ENCODE measurements at places on chromosomes 1 and 21.

DNA sequence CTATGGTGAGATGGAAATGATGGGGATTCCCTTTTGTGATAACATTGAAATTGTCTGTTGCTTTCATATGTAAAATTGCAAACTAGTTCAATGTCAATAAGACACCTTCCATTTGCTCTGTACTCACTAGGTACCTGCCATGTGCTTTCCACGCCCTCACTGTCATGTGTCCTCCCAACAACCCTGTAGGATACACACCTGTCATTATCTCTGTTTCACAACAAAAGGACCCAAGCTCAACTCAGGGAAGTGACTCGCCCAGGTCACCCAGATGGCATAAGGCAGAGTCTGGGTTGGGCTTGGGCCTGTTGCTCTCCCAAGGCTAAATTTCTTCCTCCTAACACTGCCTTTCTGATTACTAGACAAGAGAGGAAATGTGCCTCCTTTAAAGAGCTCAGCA lies 45.3 kb upstream of the MCOLN3 start:
- DNase-seq: no peak

DNA sequence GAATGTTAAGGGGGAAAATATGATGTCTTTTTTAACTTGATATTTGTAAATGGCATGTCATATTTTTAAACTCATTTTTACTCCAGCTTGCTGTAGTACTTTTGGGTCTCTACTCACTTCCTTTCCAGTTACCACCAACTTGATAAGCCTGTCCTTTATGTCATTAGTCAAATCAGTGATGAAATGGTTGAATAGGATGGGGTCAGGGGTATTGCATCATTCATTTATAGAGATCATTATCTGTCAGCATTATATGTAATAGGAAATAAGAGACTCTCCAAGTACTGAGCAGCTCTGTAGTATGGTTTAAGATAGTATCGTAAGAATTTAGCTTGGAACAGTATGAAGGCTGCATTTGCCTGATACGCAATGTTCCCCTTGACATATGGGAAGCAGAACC lies 227.3 kb downstream of the BRINP3 start:
- DNase-seq: no peak

DNA sequence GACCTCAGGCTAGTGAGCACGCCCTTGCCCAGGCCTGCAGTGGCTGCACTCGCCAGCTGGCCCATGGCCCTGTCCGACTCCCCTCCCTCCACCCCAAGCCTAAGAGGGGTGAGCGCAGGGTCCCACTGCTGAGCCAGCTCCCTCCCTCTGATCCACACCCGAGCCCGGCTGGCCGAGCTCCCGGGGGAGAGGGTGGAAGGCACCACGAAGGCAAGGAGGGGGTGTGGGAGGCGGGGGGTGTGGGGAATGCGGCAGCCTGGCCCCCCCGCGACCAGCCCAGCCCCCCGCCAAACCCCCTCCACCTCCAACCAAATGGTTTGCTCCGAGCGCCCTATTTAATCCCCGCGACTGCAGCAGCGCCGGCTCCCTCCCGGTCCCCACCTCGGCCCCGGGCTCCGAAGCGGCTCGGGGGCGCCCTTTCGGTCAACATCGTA lies at the start of gene CADM3:
Gene CADM3 (plus strand): TSS at position 362 of the 434 bp plus-strand sequence. CDS start 151 bp downstream, outside the sequence.
- DNase-seq: peak; percentile 69

GRCh38 chr1:151908228-151908691 lies 1.1 kb downstream of the THEM4 start:
- no peak for DNase-seq

DNA sequence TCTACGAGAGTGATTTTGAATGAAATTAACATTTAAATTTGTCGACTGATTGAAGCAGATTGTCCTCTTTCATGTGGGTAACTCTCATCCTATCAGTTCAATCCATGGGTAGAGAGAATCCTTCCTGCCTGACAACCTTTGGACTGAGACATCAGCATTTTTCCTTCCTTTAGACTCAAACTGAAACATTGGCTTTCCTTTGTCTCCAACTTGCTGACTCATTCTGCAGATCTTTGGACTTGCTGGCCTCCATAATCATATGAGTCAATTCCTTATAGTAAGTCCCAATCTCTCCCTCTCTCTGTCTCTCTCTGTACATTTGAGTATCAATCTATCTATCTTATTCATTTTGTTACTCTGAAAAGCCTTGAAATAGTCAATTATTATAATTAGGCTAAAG lies 416.7 kb downstream of the LRRIQ3 start:
- DNase-seq: no peak

- DNase-seq: no peak
Observed at GRCh38 chr1:34328281-34328799, 151.6 kb downstream of the C1orf94 start.

GRCh38 chr1:35432231-35432630 lies 125.0 kb downstream of the KIAA0319L start:
- no peak for DNase-seq

DNA sequence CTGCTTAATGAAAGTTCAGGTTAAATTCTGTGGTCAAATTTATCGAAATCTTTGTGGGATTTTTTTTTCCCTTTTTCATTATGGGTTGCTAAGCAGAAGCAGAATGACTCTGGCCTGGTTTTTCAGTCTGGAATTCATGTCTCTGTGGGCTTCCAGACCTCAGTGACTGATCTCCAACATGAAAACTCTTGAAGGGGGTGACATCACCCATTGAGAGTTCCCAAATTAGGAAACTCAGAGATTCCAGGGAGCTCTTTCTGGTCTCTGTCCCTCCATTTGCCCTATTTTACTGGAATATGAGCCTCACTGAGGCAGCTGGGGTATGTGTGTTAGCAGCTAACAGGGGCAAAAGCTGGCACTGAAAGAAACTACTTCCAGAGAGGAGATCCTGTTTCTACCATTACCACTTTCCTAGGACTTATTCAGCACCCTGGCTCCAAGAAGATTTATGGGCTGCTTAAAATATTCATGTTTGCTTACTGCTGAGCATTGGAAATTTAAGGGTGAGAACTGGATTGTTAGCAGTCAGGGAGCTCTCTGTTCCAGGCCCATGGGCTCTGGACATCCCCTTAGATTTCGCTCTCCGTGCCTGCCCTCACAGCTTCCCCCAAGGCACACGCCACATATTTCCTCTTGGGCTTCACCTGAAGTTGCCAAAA lies 203.4 kb upstream of the SPAG17 start:
- DNase-seq: no peak

- DNase-seq: no peak
Observed at GRCh38 chr1:43440358-43440757, 13.4 kb downstream of the HYI start.

- DNase-seq: no peak
Observed at GRCh38 chr21:28118570-28118969, 874.1 kb downstream of the LTN1 start.

GRCh38 chr1:225442123-225442505 lies 14.3 kb upstream of the LBR start:
- no peak for DNase-seq

GRCh38 chr1:192949783-192950182 lies 109.4 kb downstream of the UCHL5 start:
- DNase-seq: no peak

- no peak for DNase-seq
Observed at GRCh38 chr1:223508796-223509195, 115.6 kb downstream of the CCDC185 start.

- DNase-seq: no peak
Observed at GRCh38 chr1:64038119-64038518, 165.3 kb upstream of the UBE2U start.

GRCh38 chr1:202323731-202324130 lies 18.0 kb downstream of the UBE2T start:
- DNase-seq: no peak
